Hepatic stellate cell (primary cell): ENCODE measurements at places on chromosomes 1 and 21.

GRCh38 chr1:216535059-216535458, 111.8 kb upstream of the USH2A start:
- DNase-seq: no peak

DNA sequence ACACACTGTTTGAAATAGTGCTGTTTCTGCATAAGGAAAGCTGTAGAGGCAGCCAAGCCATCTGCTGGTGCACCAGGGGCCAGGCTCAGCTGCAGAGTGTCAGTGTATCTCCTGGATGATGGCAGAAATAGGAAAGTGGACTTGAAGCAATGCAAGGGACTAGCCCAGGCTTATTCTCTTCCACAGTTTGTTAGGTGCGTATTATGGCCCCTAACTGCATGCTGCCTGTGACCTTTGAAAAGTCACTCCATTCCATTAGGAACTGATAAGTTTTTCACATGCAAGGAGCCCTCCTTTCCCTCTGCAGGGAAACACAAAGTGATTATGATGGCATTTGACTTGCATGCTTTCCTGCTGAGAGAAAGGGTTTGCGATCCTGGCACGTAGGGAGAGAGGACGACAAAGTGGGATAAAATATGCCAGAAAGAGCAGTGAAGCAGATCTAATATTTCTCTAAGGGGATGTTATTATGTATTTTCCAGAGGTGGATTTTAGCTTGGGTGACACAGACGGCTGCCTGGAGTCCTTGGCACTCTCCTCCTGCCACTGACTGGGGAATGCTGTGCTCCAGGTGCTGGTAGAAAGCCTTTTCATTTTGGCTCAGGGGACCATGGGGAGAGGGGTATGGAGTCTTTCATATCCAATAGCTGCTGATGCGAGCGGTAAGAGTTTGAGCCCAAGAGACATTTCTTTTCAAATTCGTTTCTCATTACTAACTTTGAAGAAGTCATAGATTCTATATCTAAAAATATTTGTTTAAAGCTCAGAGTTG, 402.1 kb upstream of the B3GALT2 start:
- DNase-seq: no peak

GRCh38 chr21:35646606-35647005, 413.7 kb downstream of the SETD4 start:
- DNase-seq: peak; percentile 40

- no peak for DNase-seq
Observed at GRCh38 chr1:244254467-244254866, 197.2 kb downstream of the ADSS2 start.

DNA sequence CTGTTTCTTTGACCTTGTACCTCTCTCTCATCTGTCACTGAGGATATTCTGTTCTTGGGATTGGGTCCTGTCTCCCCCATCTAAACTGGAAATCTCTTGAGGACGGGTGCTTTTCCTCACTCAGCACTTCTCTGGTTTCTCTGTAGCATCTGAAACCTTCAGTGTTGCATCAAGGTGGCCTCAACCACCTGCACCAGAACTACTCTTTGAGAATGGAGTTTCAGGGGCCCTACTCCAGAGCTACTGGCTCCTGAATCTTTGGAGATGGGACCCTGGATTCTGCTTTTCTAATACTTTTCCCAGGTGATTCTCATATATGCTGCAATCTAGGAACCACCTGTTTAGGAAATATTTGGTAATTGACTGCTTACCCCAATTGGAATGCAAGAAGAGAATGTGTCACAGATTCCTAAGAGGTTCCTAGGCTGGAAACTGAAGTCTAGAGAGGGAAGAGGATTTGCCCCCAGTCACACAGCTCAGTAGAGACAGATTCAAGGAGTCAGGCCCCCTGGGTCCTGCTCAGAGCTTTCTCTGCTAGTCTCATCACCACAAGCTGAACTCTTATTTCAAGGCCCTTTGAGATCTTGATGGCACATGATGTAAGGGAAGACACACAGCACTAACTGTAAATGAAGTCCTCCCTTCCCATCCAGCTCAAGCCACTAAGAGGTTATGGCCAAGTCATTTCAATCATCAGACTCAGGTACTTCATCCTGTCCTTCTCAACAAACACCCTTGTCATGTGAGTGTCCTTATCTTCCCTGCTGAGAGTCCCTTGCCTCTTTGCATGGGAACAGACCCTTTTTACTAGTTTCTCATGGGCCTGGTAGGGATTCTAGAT, 48.7 kb downstream of the EIF2D start:
- no peak for DNase-seq

- DNase-seq: no peak
Observed at GRCh38 chr1:64483731-64484414, 13.9 kb downstream of the CACHD1 start.
